ENCODE measurements at places on chromosomes 11 and 22. TPM values are rescaled to one million over a fixed set of nuclear protein-coding genes. Genes with fewer than 3 reads are reported as not detected.

SIDT2 gene
- total RNA-seq, result 25.0 TPM

C11orf97 gene
- total RNA-seq, result not detected

SYNGR1 gene
- not detected for total RNA-seq

OR2AG1 gene
- total RNA-seq, result not detected

APOBEC3G gene
- 68.3 TPM for total RNA-seq

CCDC87 gene
- total RNA-seq, result 0.11 TPM

UPK3A gene
- total RNA-seq, result not detected

CCDC179 gene
- not detected for total RNA-seq

DNA sequence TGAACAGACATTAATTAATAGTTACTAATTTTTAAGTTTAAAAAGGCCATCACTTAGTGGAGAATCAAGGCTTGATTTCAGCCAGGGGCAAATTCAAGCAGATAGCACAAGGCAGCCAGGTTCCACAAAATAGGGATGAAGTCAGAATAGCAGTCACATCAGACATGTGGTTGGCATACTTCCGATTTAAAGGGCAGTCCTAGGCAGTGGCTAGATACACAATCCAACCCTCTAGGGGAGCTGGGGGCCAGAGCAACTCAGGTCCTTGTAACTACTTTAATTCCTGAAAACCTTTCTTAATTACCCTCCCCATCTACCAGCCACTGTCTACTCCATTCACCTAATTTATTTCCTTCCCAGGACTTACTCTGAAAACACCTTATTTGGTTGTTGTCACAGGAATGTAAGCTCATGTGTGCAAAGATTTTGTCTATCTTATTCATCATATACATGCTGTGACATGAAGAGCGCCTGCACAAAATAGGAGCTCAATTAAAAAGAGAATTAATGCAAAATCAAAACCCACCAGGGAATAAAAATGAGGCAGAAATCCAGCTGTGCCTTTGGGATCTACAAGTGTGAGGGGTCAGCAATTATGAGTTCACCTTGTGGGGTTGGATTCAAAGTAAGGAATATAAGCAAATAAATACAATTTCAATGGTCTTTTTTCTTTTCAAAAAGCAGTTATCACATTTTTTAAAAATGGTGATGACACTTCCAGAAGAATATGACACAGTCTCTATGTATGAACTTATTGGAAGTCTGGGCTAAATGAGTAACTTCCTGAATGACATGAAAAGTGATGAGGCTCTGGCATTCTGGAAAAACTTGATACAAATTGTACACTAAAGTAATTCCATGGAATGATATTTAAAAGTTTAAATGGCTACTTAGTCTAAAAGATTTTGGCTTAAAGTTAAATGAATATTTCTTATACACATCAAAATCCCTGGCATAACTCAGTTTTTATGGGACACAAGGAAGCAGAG is 53.8 kb downstream of the COPB1 start:
- no peak for ATAC-seq

DNA sequence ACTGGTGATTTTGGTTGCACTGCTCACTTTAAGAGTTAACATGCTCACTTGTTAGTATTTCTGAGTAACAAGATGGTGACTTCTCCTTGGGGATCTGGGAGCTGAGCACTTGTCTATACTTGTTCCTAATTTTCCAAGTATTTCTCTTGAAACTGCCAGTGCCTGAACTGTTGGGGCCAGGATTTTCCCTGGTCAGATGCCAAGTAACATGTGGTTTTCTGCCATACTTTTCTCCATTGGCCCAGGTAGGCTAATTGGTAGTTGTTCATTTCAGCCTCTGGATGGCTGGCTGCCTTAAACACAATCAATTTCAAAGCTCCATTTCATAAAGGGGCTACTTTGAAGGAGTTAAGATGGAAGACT is 35.0 kb downstream of the RNF141 start:
- ATAC-seq, result no peak

DNA sequence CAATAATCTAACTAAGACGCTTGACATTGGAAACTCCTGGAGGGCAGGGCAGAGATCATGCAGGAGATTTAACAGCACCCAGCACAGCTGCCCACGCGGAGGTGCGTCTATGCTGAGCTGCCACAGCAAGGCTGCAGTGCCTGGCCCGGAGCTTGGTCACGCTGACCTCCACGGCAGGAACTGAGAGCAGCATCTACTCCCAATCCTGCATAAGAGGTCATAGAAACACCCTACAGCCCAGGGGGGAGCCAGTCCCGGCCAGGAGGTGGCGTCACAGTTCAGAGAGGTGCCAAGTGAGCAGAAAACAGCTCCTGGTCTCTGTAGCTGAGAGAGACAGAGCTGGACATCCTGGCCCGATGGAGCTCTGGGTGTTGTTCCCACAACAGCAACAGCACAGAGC is 121.1 kb upstream of the TMEM45B start:
- no peak for ATAC-seq

DNA sequence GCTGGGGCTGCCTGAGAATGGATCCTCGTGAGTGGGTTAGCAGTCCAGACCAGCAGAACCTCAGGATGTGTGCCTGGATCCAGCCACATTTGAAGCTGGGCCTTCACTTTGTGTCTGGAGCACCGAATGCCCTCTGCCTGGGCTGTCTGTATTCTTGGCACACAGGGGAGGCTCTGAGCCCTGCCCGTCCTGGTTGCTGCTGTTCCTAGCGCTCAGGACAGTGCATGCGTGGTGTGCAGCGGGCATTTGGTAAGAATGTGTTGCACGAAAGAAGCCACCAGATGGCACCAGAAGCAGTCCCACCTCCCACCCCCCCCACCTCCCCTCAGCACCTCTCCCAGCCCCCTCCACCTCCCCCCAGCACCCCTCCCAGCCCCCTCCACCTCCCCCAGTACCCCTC is 4.1 kb upstream of the MAPK11 start:
- ATAC-seq, result no peak

GRCh38 chr11:129846508-129847335 is 31.1 kb downstream of the TMEM45B start:
- ATAC-seq, result peak; percentile 98

DNA sequence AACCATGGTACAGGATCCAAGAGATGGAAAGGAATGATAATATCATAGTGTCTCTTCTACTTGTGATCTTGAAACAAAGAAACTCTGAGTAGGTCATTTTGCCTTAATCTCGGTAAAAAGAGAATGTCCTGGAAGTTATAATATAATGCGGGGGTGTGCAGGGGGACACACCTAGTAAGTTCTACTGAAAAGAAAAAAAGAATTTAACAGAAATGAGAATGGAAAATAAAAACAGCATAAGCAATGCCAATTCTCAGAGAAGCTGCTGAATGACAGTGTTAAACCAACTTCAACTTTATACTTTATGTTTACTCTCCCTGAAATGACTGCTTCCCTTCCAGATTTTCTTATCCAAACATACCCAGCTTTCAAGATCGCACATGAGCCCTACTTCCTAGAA is 2.0 kb downstream of the HPS5 start:
- ATAC-seq, result no peak

GRCh38 chr22:22877523-22878210 is 9.9 kb upstream of the IGLL5 start:
- peak; percentile 52 for ATAC-seq

DNA sequence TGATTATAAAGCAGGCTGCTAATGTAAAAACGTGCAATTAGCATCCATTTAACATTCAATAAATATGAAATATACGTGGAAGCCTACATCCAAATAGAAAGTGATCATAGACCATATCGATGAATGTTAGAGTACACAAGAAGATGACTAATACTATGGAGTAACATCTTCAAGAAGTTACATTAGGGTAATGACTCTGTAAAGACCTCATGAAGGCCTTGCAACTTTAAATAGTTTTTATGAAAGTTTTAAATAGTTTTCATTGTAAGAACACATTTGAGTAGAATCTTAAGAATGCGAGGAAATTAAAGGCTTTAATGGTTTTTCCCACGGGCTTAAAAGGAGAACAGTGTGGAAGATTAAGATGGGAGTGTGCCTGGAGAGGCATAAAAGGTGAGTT is 1.4 kb downstream of the TRIM34 start:
- ATAC-seq, result no peak

- no peak for ATAC-seq
These were observed 851 bp upstream of the GRAMD4 start for GRCh38 chr22:46619240-46619829.

DNA sequence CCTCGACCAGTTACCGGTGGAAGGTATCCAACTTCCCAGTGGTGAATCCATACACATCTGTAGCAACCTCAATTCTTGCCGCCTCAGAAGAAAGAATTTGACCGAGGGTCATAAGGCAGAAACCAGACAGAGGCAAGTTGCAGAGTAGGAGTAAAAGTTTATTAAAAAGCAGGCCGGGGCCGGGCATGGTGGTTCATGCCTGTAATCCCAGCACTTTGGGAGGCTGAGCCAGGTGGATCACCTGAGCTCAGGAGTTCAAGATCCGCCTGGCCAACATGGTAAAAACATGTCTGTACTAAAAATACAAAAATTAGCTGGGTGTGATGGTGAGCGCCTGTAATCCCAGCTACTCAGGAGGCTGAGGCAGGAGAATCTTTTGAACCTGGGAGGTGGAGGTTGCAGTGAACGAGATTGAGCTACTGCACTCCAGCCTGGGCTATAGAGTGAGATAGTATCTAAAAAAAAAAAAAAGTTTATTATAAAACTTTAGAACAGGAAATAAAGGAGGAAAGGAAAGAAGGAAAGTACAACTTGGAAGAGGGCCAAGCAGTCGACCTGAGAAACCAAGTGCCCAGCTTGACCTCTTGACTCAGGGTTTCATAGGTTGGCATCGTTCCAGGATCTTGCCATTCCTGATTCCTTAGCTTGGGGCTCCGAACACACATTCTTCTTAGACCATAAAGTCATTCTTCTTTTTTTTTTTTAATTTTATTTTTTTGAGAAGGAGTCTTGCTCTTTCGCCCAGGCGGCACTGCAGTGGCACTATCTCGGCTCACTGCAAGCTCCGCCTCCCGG is 27.8 kb downstream of the RGL4 start:
- no peak for ATAC-seq

DNA sequence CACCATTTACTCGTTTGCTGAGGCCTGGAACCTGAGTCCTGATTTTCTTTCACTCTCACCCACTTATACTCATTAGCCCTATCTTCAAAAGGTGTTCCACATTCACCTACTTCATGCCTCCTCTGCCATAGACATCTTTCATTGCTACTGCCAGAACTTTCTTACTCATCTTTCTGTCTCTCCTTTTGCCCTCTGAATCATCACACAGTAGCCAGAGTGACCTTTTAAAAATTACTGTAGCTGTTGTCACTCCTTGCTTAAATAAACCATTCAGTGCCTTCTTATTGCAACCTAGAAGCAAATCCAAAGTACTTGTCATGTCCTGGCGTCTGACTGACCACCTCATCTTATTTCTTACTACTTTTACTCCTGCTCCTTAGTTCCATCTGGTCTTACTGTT is 38.2 kb downstream of the ATXN10 start:
- peak; percentile 83 for ATAC-seq

- ATAC-seq, result no peak
These were observed 347.9 kb downstream of the TTC28 start for GRCh38 chr22:28331695-28332094.

DNA sequence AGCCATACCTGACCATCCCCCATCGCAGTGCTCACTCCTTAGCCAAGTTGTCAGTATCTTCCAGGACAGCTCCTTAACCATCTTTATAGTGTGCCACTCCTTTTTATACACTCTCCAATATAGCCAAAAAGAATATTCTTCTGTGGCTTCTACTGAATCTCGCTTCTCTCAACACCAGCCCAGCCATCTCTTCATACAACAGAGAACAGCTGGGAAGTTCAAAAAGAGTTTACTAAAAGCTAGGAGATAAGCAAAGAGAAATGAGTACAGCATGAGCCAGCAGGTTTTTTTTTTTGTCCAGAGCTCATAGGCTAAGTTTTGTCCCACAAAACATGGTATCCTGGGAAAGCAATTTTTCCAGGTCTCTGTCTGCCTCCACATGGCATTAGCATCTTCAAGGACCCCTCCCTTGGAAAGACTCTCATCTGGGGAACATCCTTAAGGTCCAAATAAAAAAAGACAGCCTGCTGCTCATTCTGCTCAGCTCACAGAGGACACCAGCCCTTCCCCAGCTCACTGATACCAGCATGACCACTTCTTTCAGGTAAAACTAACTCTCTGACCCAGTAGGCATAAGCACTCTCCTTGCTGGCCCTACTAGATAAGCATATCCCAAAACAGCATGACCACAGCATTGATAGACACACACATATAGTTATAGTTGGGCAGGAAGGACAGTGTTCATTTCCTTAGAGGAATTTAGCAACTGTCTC is 48.8 kb upstream of the YWHAH start:
- ATAC-seq, result no peak

- ATAC-seq, result no peak
These were observed 6.8 kb downstream of the FUT4 start for GRCh38 chr11:94550513-94550912.

GRCh38 chr11:18270102-18270501 is 4.0 kb downstream of the SAA1 start:
- no peak for ATAC-seq
